ENCODE measurements at places on chromosomes 6 and 20. TPM values are rescaled to one million over a fixed set of nuclear protein-coding genes. Genes with fewer than 3 reads are reported as not detected.

Gene RHAG
- 1.0 TPM for total RNA-seq

Gene DSP
- 33.9 TPM for total RNA-seq

Gene PKHD1
- 3.6 TPM for total RNA-seq

Gene ADGB
- 0.05 TPM for total RNA-seq

Gene PLCB4
- 32.1 TPM for total RNA-seq

Gene FOXA2
- not detected for total RNA-seq

Gene PDYN
- not detected for total RNA-seq

Gene NOX3
- total RNA-seq: not detected

Gene GSTA3
- total RNA-seq: not detected

Gene BPIFB4
- not detected for total RNA-seq

Gene GINS1
- 10.2 TPM for total RNA-seq

Gene JARID2
- 11.9 TPM for total RNA-seq

Gene SPATA25
- total RNA-seq: 1.7 TPM

Data from urinary bladder (tissue), 4 donors.